Muscle of back (tissue), 13 donors: ENCODE measurements at places on chromosomes 7 and 10. TPM values are rescaled to one million over a fixed set of nuclear protein-coding genes. Genes with fewer than 3 reads are reported as not detected.

DNA sequence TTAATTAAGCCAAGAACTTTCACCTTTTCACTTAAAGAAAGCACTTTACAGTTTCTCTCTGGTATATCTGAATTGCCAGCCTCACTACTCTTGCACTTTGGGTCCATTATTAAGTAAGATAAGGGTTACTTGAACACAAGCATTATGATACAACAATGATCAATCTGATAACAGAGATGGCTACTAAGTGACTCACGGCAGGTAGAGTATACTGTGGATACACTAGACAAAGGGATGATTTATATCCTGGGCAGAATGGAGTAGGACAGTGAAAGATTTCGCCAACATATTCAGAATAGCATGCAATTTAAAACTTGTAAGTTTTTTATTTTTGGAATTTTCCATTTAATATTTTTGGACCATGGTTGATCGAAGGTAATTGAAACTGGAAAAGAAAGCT lies 34.3 kb upstream of the ITGB8 start:
- DNase-seq = no peak

DNA sequence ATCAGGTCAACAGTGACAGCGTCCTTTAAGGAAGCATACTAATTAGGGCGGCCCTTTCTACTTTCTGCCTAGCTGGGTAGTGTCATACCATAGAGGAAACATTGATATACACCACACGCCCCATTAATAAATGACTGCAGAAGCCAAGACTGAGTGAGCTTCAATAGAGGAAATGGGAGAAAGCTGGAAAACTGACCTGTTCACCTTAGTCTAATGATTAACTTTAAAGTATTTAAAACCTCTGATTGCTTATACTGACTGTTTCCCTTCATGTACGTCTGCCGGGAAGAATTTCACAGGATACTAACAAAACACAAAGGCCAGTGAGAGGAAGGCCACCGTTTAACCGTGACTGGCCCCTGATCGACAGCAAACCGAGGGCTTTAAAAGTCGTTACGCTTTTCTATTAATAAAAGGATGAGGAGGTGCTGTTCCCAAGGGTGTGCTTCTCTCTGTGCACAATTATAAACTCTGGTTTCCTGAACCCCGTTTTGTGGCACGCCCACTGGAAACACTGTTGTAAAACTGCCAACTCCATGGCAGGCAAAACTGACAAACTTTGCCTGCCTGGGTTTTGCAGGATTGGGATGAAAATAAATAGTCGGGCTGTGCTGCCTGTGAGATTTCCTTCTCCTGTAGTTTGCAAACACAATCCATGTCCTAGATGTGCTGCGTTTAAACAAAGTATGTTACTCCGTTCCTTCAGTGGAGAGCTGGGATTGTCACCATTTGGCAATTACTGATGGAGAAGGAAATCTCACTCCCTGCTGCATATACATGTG lies 137.6 kb downstream of the NRP1 start:
- no peak for DNase-seq

DNA sequence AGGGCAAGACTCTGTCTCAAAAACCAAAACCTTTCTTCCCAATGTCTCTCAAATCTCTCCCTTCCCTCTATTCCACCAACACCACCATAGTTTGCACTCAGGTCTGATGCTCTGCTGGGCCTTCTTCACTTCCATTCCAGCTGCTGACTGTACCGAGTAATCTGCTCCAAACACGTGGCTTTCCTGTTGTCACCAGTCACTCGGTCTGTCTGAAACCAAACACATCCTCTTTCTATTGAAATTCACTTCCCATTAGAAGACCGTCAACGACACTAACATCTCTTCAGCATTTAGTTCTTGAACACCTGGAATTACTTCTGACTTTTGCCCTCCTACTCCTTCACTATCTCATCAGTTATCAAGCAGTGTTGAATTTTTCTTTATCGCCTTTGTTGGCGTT lies 4.7 kb upstream of the NRF1 start:
- no peak for DNase-seq

MYO3A gene
- polyA plus RNA-seq = 1.1 TPM
